ENCODE measurements at places on chromosomes 7 and 10.

DNA sequence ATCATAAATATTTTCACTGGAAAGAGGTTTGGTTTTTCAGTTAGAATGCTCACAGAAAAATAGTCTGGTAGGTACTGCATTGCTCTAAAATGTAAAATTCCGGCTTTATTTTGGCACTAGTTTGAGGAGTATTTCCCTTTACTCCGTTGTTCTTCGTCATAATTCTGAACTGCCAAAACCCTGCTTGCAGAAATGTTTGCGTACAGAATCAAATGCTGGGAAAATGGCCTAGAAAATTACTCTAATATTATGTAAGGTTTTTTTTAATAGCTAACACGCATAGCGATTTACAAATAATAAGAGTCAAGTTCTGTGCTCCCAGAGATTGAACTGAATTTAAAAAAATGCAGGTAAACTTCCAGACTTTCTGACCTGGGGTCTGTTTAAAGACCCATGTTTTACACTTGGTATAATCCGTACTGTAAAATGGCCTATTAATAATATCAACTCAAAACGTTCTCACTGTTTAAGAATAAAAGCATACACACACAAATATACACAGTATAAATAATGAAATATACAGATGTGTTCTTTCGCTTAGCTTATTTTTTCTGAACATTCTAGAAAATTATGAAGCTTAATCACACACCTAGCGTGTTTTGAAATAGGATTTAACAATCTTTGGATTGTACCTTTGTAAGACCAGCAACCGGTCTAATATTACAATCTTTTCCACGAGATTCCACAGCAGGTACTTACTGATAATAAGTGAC lies 23.5 kb upstream of the ANLN start:
- DNase-seq: no peak

DNA sequence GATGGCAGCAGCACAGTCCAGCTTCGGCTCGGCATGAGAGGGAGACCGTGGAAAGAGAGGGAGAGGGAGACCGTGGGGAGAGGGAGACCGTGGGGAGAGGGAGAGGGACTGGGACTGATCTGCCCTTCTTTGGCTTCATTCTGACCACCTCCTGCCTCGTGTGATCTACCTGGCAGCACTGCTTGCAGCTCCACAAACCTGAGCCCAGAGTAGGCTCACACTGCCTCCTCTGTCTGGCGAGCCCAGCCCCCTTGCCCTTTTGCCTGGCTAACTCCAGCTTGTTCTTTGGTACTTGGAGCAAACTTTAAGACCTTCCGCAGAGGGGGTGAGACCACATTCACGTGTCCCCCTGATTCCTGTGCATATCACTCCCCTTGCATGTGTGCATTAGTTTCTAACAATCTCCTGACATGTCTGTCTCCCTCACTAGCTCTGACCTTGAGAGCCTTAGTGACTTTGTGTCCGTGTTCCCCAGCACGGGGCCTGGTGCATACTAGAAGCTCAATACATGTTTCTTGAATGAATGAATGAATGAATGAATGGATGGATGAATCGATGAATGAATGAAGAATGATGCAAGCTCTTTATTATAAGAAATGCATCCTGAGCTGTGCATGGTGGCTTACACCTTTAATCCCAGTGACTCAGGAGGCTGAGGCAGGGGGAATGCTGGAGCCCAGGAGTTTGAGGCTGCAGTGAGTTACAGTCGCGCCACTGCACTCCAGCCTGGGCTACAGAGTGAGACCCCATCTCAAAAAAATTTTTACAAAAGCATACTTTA lies 31.2 kb downstream of the UBTD1 start:
- no peak for DNase-seq

GRCh38 chr7:30348083-30348560 lies 63.7 kb downstream of the ZNRF2 start:
- DNase-seq: no peak

GRCh38 chr10:22454634-22455033 lies 109.3 kb downstream of the SPAG6 start:
- DNase-seq: no peak

Measured in WTC11 (cell line).